Right renal cortex interstitium (tissue), 3 donors: ENCODE measurements at places on chromosomes 1 and 21.

DNA sequence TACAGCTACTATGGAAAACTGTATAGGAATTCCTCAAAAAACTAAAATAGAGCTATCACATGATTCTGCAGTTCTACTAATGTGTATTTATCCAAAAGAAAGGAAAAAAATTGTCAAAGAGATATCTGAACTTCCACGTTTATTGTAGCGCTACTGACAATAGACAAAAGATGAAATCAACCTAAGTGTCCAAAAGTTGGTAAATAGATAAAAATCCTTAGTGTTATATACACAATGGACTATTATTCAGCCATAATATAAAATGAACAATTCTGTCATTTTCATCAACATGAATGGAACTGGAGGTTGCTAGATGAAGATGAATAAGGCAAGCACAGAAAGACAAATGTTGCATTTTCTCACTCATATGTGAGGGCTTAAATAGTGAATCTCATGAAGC is 1492.1 kb downstream of the MRPL39 start:
- DNase-seq = no peak

GRCh38 chr1:209624558-209625549 is 27.4 kb downstream of the LAMB3 start:
- DNase-seq = no peak

GRCh38 chr1:182185842-182186756 is 124.6 kb upstream of the ZNF648 start:
- DNase-seq = no peak

DNA sequence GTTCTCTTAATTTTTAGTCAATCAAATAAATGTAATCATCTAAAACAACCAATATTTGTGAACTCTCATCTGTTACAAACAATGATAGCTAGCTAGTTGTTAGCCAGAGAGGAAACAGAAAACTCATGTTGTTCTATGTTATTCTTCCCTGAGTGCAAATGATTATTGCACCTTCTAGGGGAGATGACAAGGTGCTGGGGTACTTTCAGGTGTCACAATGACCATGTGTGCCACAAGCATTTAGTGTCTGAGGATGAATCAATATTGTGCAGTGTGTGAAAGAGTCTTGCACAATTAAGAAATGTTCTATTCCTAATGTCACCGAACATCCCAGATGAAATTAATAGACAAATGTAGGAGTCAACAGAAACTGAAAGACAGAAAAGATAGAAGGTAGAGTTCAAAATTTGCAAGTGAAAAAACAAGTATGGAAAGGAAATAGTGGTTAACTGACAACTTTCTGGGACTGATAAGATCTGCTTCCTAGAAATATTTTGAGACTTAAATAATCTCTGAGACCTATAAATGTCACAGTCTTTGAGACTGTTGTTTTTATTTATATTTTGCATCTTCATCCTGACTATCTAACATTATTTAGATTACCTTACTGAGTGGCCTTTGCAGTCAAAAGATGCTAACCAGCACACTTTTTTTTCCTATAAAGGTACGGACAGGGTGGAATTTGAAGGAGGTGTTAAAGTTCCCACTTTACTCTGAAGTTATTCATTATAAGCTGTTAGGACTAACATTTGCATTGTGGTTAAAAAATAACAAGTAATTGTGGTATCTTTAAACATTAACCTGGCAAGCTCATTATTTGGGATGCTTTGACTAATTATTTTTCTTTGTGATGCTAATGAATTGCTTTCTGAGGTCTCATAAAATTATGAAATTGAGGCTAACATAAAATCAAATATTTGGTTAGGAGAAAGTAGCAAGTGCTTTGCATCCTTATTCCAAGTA is 21.6 kb upstream of the DPYD start:
- DNase-seq = no peak

- no peak for DNase-seq
These were observed 668.8 kb downstream of the PTPRC start for GRCh38 chr1:199307496-199308264.

GRCh38 chr1:235047331-235047871 is 81.2 kb downstream of the TOMM20 start:
- DNase-seq = no peak

- DNase-seq = no peak
These were observed 7.0 kb downstream of the KRTCAP2 start for GRCh38 chr1:155166051-155166470.

GRCh38 chr1:16021681-16022080 is at the start of gene CLCNKA:
Gene CLCNKA (plus strand): TSS chr1:16022036. CDS start chr1:16022620, 584 bp downstream.
- DNase-seq = no peak

- DNase-seq = no peak
These were observed 4.6 kb downstream of the LRRC8B start for GRCh38 chr1:89529196-89529595.

GRCh38 chr1:189899686-189900425 is 577.8 kb downstream of the BRINP3 start:
- DNase-seq = no peak

- DNase-seq = no peak
These were observed 1.1 kb downstream of the ZNF672 start for GRCh38 chr1:248839168-248839555.

DNA sequence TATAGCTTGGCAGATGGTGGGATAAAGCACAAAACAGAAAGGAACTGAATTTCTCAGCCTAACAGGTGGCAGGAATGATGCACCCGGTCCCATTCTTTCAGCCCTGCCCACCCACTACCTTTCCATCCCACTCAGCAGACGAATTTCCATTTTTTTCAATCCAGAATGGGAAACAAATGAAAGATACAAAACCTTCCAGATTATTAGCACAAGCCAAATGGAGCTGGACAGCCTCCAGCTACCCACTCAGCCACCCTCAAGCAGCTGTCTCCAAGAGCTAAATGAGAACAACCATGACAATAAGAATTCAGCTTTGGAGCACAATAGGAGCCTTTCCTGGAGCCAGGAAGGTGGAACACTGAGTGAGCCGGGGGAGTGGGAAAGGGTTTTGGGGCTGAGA is 96.3 kb upstream of the ST6GALNAC5 start:
- no peak for DNase-seq

GRCh38 chr1:206633708-206634121 is 1.6 kb upstream of the DYRK3 start:
- no peak for DNase-seq

GRCh38 chr21:37450445-37450941 is 83.9 kb downstream of the DYRK1A start:
- DNase-seq = no peak

DNA sequence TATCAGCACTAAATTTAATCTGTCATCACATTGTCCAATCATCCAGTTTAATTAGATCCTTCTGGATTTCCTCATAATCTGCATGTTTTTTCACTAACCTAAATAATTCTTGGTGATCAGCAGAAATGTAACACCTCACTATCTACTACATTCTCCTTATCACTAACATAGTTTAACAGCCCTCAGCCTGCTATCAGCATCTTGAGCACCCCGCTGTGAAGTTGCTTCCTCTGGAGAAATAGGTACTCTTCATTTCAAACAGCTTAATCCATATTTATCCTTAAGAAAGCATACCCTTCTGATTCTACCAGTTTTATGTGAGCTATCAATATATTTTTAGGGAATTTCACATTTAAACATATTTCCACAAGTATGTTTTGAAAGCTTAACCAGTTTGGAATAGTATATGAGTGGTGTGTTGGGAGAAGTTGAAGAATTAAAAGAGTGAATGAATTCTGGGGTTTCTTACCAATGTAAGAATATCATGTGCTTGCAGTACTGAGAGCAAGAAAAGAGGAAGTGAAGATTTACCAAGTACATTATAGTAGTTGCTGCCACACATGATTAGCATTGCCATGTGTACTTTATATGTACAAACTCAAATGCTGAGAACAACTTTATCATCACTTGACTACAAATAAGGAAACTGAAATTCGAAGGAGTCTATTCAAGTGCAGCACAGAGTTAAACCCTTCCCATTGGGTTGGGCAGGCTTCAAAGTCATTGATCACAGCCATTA is 771.1 kb upstream of the ADGRL4 start:
- no peak for DNase-seq

DNA sequence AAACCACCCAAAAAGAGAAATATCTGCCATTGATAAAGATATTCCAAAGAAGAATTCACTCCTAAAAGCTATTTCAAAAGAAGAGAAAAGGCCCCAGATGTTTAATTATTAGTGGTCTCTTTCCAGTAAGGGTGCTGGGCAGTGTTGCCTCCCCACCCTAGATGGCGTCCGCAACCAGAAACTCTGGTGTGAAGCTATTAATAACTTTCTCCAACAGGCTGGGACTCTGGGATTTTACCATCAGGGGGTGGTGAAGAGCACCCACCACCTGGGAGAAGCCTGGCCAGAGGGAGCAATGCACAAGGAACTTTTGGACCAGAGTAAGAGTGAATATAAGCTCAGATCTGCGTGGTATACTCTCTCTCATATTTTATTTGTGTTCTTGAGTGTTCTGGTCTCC is 115.4 kb upstream of the TIAM1 start:
- DNase-seq = no peak

DNA sequence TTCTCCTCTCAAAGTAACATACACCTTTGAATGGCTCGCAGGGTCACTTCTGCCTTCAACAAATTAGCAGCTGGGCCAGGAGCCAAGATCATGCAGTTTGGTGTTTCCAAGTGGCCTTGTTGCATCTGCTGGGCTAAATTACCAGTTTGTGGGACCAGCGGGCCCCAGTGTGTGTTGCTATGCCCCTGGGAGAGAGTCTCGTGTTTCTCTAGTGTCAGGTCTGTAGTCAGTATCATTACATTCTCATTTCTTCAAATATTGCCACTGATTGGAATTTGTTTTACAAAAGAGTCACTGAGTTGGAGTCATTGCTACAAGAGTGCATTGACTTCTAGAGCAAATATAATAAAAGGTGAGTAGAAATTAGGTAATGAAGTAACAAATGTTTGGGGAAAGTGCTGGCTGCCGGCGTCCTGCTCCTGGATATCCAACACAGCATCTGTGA is 35.5 kb downstream of the RHOU start:
- no peak for DNase-seq

DNA sequence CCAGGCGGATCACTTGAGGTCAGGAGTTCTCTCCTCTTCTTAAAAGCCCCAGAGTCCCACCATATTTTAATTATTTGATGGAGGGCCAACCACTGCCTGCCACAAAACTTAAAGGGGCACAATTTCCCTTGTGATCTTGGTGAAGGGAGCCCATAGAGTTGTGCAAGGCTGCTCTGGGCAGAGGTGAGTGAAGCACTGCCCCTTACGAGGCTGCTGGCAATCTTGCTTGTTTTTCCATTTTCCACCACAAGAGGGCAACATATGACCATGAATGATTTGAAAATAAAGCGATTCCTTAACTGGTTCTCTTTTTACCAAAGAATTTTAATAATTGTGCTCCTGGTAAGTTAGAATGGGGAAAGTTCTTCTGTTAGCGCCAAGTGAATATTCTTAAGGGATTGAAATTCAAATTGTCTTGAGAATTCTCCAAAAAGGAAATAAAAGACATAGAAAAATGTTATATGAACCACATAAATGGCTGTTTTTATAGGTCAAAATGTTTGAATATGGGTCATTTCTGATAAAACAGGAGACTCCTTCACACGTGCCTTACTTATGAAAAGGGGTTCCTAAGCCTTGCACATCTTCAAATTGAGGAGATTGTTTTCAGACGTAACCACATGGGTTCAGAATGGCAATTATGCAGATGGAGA is 22.7 kb downstream of the PGM1 start:
- peak; percentile 77 for DNase-seq

DNA sequence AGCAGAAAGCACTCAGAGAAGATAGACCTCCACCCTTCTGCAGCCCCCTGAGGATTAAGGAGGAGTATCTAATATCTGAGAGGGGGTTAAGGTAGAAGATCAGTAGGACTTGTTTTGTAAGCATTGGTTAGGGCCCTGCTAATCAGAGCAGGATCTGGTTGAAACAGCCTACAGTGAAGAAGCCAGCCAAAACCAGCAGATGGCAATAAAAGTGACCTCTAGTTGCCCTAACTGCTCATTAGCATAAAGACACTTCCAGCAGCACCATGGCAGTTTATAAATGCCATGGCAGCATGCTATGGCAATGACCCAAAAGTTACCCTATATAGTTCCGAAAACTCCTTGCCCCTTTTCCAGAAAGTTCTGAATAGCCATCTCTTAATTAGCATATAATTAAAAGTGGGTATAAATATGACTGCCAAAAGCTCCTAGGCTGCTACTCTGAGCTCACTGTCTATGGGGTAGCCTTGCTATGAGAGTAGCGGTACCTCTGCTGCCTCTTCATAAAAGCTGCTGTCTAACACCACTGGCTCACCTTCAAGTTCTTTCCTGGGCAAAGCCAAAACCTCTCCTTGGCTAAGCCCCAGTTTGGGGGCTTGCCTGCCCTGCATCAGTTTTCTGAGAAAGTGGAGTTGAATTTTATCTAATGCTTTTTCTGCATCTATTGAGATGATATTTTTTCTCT is 254.2 kb downstream of the PAPPA2 start:
- DNase-seq = no peak

DNA sequence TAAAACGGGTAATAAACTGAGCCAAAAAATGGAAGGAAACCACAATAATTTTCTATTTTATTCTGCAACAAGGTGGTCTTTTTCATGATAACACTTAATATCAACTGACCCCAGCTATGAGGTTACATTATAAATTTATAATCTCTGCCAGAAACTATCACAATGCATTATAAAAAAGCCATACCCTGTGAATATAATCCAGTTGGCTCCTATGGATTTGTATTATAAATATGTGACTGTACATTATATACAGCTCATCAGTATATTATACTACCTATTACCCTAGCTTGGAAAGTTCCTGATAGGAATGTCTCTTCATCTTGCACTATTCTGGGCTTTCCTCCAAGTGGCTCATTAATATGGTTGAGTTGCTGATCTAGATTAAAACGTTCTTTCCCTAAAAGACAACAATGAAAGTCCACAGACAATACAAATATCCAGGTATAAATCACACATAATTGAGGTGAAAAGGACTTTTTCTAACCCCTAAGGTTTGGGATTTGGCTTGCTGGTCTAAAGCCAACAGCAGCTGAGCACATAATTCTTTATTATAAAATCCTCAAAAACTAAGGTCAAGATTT is 487.7 kb downstream of the TTLL7 start:
- DNase-seq = no peak

DNA sequence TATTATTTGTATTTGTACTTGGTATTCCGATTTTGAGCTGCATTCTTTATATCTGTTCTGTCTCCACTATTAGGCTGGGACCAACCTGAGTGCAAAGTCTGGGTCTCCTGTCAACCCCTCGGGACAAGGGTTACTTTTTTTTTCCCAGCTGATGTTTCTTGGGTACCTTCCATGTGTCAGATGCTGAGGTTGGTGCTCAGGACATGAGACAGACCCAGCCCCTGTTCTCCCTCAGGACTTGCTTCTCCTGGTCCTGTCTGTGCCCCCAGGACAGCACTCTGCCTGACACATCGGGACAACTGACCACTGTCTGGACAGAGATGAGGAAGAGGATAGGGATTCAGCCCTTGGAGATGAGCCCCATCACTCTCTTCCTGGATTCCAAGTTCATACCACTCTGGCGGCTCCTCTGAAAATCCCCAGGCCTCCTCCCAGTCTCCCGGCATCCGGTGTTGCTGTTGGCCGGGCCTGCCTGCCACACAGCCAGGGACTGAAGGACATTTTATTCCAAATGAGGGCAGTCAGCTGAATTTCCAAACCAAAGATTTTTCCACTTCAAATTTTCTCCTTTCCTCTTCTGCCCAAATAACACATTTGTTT is 55.6 kb upstream of the FMOD start:
- no peak for DNase-seq

- DNase-seq = no peak
These were observed 15.1 kb upstream of the B3GALT5 start for GRCh38 chr21:39597595-39597994.
